KBM-7 (cell line): ENCODE measurements at places on chromosomes 11 and 22.

DNA sequence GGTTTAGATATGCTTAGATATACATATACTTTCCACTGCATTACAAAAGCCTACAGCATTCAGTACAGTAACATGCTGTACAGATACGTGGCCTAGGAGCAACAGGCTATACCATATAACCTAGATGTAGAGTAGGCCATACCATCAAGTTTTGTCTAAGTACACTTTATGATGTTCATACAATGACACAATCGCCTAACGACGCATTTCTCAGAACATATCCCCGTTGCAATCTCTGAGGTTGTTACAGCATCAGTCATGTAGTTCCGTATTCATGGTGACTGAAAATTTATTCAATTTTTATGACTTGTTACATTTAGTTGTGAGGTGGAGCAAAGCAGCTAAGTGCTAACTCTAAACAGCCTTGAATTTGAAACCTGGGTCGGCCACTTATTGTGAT is 6.7 kb downstream of the ZBTB44 start:
- DNase-seq = no peak

DNA sequence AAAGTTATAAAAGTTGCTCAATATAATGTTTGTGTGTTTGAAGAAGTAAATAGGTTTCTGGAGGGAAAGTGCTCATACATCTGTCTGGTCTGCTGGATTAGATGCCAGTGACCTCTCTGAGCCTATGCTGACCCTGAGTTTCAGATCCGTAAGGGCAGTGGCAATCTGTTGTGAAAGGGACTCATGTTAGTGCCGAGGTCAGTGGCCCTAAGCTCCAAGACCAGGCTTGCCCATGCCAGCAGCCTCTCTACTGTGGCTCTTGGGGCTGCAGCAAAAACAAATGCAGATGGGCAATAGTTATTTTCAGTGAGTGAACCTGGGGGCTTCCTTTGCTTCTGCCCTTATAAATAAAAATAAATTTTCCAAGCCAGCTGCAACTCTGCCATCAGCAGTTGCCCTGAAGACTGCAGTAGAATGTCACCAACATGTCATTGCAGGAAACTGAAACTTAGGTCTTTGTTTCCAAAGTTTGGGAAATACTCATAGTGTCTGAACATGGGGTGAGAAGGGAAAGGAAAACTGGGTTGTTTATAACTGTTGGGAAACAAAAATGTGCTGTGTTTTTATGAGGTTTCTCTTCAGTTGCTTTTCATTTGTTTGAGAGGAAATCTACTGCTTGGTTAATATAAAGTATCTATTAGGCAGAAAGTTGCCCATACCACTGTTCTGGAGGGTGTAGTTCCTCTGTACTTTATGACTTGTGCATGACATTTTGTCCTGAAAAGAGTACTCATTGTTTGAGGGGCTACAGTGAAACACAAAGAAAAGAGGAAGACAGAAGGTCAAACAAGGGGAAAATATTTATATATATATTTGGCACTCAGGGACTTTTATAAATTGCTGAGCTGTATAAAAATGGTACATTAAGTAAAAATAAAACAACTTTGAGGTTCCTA is 9.5 kb upstream of the MS4A4E start:
- DNase-seq = no peak

GRCh38 chr11:120516461-120517389 is 5.2 kb downstream of the GRIK4 start:
- no peak for DNase-seq

- DNase-seq = no peak
Measured at GRCh38 chr11:14350716-14351238, 8.2 kb downstream of the RRAS2 start.

GRCh38 chr11:4084406-4085125 is 10.0 kb upstream of the RRM1 start:
- no peak for DNase-seq

- no peak for DNase-seq
Measured at GRCh38 chr22:29172216-29172615, 33.5 kb upstream of the EMID1 start.

DNA sequence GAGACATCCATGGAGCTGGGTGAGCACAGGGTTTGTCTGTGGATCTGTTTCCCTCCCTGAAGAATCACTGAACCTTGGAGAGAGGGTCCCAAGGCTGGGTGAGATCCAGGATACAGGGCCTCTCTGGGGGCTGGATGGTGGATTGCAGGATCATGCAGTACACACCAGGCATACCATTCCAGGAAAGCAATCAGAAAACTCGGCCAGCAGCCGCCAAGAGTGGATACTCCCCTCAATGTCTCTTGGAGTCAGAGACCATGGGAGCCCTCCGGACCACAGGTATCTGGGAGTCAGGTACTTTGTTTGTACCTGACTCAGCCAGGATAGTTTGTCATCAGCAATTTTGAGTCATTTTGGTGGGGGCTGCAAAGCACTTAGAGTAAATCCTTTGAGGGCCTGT is 14.6 kb upstream of the SYT13 start:
- DNase-seq = no peak

- no peak for DNase-seq
Measured at GRCh38 chr11:130416906-130417305, 11.5 kb downstream of the ADAMTS8 start.

DNA sequence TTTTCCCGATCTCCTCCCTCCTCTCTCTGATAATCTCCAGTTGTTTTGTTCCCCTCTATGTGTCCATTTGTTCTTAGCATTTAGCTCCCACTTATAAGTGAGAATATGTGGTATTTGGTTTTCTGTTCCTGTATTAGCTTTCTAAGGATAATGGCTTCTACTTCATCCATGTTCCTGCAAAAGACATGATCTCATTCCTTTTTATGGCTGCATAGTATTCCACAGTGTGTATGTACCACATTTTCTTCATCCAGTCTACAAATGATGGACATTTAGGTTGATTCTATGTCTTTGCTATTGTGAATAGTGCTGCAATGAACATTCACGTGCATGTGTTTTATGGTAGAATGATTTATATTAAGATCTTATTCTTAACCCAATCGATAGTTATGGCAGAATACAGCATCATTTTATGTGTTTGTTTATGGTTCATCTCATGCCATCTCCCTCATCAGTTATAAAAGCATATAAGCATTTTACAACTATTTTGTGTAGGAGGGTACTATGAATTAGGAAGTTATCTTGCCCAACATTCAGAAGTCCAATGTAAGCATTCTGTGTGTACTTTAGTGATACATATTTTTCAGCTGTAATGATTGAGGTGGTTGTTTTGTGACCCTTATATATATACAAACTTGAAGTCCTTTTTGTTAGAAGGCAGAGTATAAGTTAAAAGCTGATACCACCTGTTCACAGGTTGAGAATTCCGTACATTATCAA is 3.2 kb downstream of the MS4A3 start:
- DNase-seq = no peak

GRCh38 chr22:28480000-28480715 is 199.5 kb downstream of the TTC28 start:
- DNase-seq = no peak

GRCh38 chr11:31295308-31295707 is 74.2 kb downstream of the DCDC1 start:
- no peak for DNase-seq
